ENCODE measurements at places on chromosomes 6 and 20.

GRCh38 chr6:138229663-138230179 is 11.4 kb upstream of the PBOV1 start:
- no peak for DNase-seq

DNA sequence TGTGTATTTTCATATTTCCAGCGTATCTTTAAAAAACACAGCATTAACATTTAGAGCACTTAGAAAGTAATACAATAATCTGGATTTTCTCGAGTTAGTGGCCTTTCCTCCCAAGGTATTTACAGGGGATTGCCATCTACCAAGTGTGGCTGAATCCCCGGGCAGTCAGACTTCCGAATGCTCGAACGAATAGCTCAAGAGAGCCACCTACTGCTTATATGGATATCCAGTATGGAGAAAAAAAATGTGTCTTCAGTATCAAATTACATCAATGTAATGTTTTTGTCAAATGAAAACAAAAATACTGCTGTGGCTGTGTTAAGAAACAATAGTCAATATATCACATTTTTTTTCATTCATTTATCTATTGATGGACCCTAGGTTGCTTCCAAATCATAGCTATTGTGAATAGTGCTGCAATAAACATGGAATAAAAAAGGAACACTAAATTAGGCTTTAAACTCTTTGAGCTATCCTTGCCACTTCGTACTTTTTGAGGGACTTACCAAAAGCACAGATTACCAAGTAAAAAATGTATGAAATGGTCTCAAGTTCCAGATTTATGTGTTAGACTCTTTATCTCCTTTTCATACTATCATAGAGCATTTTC is 654.5 kb upstream of the PTCHD4 start:
- DNase-seq = peak; percentile 50

DNA sequence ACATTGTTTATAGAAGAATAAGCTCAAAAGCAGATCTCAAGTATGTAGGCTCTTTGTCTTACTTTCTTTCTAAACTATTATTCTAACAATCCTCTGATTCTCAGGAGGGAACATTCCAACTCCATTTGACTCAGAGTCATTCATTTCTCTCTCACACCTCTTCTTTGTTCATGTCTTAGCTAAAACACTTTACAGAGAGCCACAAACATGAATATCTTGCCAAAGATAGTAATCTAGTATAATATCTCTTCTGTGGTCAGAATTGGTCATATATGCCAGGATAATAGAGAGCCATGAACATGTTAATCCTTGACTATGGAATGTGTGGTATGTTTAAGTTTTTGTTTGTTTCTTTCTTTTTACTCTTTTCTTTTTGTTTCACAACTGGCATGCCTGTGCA is 456.0 kb upstream of the PTCHD4 start:
- no peak for DNase-seq

- DNase-seq = peak; percentile 88
Observed at GRCh38 chr6:169250660-169251059, 3.0 kb downstream of the THBS2 start.

DNA sequence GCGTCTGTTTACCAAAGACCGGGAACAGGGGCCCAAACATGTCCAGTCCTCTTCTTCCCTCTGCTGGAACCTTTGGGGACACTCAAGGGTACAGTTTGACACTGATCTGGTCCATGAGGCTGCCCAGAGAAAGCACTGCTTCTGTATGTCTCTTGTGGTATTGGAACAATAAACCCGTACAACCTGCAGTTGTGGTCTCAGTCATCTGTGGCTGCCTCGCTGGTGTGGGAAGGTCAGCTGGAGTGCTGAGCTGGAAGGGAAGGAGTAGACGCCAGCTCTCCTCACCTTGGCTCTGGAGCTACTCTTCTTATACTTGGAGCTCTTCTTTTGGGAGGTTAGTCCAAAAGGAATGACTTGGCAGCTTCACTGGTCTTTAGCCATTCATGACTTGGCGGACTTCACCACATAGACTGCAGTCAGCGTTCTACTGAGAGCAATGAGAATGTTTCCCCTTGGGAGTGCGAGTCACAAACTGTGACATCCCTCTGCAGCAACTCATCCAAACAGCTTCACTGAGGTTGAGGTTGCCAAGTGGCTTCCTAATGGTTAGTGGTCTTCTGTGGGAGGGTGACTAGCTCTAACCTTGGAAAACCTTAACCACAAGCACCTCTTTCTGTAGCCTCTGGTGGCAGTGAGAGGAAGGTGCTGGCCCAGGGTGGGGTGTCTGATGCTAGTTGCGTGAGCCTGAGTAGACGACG is 81.2 kb downstream of the ASXL1 start:
- DNase-seq = peak; percentile 90

GRCh38 chr6:167855825-167856425 is 29.2 kb downstream of the AFDN start:
- peak; percentile 86 for DNase-seq

DNA sequence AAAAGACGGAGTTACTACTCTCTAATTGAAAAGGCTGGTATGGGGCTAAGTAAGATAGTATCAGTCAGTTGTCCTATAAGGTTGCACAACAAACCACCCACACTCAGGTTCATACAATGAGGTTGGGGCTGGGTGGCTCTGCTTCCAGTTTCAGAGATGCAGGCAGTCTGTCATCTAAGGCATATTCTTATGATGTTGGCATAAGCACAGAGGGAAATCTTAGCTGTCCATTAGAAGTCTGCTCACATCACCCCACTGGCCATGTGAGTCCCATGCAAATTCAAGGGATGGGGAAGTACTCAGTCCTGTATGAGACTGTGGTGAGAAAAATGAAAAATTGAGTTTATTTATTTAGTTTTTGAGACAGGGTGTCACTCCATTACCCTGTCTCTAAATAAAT is 118.6 kb downstream of the LAMP5 start:
- no peak for DNase-seq

DNA sequence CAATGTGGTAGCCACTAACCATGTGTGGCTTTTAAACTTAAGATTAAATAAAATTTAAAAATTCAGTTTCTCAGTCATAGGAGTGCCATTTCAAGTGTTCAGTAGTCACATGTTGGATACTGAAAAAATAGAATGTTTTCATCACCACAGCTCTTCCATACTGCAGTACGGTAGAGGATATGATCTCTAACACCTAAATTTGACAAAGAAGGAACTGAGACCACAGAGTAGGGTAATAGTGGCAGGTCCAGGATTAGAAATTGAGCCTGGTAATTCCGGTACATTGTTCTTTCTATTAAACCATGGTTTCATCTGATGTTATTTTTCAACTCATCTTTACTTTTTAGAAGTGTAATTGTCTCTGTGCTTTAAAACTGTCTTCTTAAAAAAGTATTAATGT is 104.0 kb downstream of the CD2AP start:
- DNase-seq = no peak

DNA sequence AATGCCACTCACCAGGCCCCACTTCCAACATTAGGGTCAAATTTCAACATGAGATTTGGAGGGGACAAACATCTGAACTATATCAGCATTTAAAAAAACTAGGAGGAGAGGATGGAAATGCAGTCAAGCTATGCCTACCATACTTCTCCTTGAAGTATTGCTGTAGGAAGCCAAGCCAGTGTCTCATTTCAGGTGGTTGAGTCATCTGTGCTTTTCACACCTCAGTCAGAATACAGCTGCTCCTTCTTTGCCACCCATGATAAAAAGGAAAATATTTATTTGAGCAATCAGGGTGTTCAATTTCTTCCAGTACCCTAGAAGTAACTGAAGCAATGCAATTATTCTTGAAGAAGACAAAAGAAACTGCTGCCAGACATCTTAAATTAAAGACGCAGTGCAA is 47.0 kb upstream of the EEF1E1 start:
- no peak for DNase-seq

DNA sequence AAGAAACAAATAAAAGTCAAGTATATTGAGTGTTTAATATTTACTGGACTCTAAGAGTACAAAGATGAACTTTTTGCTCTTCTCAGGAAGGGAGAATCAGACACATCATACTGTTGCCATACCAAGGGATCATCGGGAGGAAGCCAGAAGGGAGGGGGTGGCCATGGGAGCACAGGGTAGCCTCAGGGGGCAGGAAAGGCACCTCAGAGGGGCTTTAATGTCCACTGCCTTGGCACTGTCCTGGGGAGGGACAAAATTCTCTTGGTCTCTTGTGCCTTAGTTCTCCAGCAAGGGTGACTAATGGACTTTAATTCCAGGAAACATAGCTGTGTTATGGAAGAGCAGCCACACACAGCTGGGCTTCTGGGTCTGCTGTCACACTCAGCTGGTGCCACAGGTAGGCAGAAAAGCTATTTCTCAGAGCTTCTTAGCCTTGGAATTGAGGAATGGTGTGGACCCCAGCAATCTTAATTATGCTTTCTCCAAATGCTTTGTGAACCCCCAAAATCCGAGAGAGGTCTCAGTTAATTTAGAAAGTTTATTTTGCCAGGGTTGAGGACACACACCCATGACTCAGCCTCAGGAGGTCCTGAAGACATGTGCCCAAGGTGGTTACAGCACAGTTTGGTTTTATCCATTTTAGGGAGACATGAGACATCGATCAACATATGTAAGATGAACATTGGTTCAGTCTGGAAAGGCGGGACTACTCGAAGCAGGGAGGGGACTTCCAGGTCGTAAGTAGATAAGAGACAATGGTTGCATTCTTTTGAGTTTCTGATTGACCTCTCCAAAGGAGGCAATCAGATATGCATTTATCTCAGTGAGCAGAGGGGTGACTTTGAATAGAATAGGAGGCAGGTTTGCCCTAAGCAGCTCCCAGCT is 53.2 kb downstream of the MRAP2 start:
- DNase-seq = no peak

GRCh38 chr6:117290173-117290846 is 25.0 kb downstream of the VGLL2 start:
- DNase-seq = no peak

GRCh38 chr6:70538376-70538775 is 28.4 kb upstream of the SDHAF4 start:
- DNase-seq = no peak

DNA sequence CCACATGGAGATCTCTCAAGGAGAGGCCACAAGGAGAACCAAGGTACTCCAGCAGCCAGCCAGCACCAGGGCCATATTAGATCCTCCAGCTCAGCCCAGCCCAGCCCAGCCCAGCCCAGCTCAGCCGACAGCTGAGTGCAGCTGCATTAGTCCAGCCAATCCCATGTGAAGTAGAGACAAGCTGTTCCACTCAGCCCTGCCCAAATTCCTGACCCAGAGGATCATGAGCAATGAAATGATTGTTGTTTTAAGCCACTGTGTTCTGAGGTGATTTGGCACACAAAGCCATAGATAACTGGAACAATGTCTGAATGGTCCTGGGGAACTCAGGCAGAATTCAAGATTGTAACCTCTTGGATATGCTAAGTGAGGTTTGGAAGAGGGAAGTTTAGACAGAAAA is 59.5 kb upstream of the BMP2 start:
- DNase-seq = peak; percentile 42

DNA sequence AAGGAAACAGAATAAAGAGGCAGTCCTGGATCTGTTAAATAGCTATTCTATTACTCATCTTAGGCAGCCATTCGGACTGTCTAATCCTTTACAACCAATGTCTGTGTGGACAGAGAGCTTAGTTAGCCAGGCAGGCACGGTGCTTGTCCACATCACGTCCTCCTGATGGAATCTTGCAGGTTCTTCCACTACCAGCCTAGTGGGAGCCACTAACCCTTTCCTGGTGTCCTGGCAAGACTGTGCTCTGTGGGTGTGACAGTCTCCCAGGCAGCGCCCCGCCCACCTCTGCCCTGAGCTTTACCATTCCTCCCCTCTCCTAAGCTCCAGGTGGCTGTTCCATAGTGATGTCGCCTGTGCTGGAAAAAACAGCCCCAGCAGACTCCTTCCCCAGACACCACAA is 78.3 kb upstream of the CLDN20 start:
- peak; percentile 21 for DNase-seq

- no peak for DNase-seq
Observed at GRCh38 chr6:166907871-166908806, 48.2 kb downstream of the RNASET2 start.

DNA sequence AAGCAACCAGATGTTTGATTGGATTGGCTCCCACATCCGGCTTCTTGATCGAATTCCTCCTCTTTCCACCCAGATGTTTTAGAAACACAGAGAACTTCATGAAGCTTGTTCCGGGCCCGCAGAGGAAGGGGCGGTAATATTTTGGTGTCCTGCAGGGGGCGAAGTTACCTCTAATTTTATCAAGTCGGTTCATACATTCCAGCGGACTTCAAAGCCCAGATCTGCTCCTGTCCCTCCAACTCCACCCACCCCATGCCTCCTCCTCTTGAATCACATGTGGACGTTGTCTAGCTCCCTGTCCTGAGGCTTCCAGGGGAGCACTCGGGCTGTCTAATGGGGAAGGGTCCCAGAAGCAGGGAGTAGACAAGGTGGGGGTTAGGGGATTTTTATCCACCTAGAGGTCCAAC is 2.9 kb upstream of the BMP6 start:
- peak; percentile 91 for DNase-seq

Measured in AG10803 (cell line).